ENCODE measurements at places on chromosomes 2 and 18. TPM values are rescaled to one million over a fixed set of nuclear protein-coding genes. Genes with fewer than 3 reads are reported as not detected.

The TLX2 gene
- not detected for total RNA-seq

The APLF gene
- 2.6 TPM for total RNA-seq

The PLA2R1 gene
- 14.4 TPM for total RNA-seq

The CHRNA1 gene
- 0.97 TPM for total RNA-seq

The DNAJC5G gene
- total RNA-seq: not detected

All from epithelial cell of umbilical artery (primary cell).